ENCODE measurements at places on chromosomes 6 and 20. TPM values are rescaled to one million over a fixed set of nuclear protein-coding genes. Genes with fewer than 3 reads are reported as not detected.

NELFE gene
- 37.4 TPM for total RNA-seq

ARFGEF3 gene
- total RNA-seq, result 65.7 TPM

JPH2 gene
- total RNA-seq, result 0.16 TPM

LTB gene
- 0.31 TPM for total RNA-seq

PDE10A gene
- total RNA-seq, result 62.7 TPM

SMLR1 gene
- total RNA-seq, result not detected

ALDH8A1 gene
- total RNA-seq, result 1.4 TPM

AIF1 gene
- 4.1 TPM for total RNA-seq

GHRH gene
- not detected for total RNA-seq

PCSK2 gene
- 37.9 TPM for total RNA-seq

PMEPA1 gene
- total RNA-seq, result 8.3 TPM

GABRR1 gene
- total RNA-seq, result not detected
